Islet precursor cell (in vitro differentiated cells): ENCODE measurements at places on chromosomes 13 and 19.

DNA sequence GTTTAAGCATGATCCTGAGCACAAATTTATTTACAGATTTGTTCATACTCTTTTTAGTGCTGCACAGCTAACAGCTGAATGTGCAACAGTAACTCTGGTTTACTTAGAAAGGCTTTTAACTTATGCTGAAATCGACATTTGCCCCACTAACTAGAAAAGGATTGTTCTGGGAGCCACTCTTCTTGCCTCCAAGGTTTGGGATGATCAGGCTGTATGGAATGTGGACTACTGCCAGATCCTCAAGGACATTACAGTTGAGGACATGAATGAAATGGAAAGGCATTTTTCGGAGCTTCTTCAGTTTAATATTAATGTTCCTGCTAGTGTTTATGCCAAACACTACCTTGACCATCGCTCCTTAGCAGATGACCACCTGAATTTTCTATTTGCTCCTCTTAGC is 16.0 kb downstream of the ZNF100 start:
- no peak for DNase-seq

DNA sequence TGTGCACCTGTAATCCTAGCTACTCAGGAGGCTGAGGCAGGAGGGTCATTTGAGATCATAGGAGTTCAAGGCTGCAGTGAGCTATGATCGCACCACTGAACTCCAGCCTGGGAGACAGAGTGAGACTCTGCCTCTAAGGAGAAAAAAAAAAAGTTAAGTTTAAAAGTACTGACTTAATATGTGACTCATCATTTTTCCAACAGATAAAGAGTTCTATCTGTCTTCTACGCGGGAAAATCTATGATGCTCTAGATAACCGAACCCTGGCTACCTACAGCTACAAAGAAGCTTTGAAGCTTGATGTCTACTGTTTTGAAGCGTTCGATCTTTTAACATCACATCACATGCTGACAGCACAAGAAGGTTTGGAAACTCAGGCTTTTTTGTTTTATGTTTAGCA is 7.2 kb downstream of the CDC16 start:
- no peak for DNase-seq

DNA sequence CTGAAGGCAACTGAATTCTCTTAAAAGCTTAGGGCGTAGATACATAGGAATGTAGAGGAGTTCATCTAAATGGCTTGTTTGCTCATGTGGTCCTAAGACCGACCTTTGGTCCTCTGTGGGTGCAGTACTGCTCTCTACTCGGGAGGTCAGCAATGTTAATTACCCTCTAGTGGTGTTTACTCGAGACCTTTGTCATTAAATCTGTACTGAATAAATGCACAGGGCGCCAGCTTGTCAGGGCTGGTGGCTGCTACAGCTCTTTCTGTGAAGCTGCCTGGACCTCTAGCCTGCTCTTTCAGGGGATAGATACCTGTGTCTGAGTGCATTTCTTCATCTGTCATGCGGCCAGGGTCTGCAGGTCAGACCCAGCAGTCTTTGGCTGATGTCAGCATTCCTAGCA is 29.2 kb upstream of the MPHOSPH8 start:
- no peak for DNase-seq

GRCh38 chr19:38352611-38353010 is 17.0 kb downstream of the CATSPERG start:
- no peak for DNase-seq

DNA sequence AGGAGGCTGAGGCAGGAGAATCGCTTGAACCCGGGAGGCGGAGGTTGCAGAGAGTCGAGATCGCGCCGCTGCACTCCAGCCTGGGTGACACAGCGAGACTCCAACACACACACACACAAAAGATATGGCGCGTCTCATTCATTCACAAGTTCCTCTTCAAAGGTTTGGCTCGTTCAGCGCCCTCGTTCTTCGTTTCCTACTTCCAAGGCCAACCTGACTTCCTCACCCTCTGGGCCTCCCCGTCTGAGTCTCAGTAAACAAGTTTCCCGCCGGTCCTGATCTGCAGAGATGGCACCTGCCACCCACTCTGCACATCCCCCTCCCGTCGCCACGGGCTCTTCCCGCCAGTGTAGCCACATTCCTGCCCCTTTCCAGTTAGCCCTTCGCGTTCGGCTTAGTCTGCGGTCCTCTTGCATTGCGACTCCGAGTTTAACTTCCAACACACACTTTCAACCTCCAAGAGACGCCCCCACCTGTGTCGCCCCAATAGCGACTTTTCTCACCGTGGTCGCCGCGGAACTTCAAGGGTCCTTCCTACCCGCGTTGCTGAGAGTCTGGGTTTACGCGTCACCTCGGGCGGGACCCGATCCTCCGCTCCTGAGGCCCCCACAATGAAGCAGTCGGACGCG is 1.3 kb upstream of the BSG start:
- DNase-seq: peak; percentile 78

DNA sequence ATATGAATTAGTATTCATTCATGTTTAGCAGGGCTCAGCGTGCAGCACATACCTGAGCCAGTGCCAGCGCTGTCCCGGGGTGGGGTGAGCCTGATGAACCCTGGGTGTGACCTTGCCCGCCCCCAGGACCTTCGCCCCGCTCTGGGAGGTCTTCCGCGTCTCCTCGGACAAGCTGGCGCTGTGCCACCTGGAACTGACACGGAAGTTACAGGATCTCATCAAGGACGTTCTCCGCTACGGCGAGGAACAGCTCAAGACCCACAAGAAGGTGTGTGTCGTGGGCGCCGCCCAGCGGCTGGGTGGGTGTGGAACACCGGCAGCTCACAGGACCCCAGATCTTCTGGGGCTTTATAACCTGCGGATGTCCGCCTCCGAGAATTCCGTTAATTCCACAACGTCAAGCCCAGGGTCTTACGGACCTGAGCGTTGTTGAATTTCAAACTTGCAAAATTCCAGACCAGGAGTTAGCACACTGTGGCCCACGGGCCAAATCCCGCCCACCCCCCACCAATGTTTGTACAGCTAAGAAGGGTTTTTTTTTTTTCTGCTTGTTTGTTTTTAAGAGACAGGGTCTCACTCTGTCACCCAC is 15.4 kb downstream of the FCHO1 start:
- peak; percentile 92 for DNase-seq

- no peak for DNase-seq
Observed at GRCh38 chr19:3071768-3072167, 9.5 kb upstream of the TLE5 start.

DNA sequence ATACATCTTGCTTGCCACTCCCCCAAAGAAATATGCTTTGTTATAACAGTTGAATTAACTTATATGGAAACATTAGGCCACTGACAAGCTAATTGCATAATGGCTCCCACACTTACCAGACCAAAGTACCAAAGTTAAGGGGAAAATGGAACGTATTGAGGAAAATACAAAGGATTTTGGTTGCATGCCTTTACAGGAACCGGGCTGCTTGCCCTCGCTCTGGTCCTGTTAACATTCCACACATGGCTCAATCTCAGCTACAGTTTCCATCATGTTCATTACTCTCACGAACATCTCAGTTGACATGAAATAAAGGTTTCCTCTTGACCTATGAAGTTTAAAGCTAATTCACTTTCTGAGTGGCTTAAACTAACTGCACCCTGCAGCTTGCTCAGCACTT is 220.7 kb upstream of the RXFP2 start:
- DNase-seq: no peak

GRCh38 chr19:13718733-13719132 is 45.6 kb upstream of the MRI1 start:
- DNase-seq: peak; percentile 57

DNA sequence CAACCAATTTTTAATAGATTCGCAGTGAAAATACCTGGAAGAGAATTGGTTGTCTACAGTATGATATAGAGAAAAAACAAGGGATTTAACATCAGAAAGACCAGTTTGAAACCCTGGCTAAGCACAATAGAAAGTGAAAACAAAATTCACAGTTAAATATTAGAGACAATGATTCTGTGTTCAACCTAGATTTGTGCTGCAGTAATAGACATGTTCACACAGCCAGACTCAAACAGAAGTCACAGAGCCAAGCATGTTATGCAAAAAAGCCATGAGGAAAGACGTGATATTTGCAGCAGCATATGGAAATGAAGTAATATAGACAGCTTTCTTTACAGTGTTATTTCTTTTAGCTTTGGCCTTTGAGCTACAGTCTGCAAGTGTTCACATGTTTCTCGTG is 48.1 kb downstream of the SCEL start:
- no peak for DNase-seq

- no peak for DNase-seq
Observed at GRCh38 chr13:88925954-88926353, 1254.8 kb downstream of the SLITRK5 start.

DNA sequence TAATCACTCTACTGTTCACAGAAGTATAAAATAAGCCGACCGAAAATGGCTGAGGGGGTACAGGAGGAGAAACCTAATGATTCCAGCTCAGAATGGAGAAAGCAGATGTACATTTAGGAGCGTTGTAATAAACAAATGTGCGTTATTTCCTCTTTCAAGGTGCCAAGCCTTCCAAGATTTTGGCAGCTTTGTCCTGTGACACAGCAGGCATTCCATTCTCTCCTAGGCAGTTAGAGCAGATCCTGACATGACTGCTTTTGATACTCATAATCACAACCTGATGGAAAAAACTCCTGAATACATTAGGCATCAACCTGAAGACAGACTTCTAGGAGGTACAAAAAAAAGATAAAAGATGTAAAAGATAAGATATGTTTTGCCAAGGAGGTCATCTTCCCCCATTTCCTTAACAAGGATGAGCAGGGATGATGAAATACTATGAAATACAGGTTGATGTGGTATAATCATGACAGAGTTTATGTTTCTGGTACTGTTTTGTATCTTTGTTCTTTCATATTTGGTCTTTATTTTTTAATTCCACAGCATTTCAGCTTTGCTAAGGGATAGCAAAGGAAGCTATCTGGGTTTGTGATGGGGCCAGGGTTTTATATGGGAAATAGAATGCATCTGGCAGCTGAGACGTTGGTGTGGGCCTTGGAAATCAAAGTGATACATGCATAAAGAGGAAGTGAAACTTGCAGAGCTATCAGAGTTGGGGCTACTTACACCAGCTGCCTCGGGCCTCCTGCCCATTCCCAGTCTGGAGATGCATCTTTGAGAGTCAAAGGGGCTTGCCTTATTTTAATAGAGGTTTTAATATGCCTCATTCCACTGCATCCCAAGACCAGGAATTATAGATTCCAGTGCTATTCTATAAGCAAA is 222.5 kb downstream of the OXGR1 start:
- no peak for DNase-seq

- no peak for DNase-seq
Observed at GRCh38 chr13:29471551-29471950, 123.9 kb downstream of the SLC7A1 start.

- DNase-seq: no peak
Observed at GRCh38 chr13:105135852-105136615, 1399.4 kb downstream of the EFNB2 start.

- DNase-seq: no peak
Observed at GRCh38 chr13:45950386-45951000, 98.9 kb upstream of the SIAH3 start.

- DNase-seq: no peak
Observed at GRCh38 chr19:1577929-1578618, 9.9 kb upstream of the MEX3D start.

DNA sequence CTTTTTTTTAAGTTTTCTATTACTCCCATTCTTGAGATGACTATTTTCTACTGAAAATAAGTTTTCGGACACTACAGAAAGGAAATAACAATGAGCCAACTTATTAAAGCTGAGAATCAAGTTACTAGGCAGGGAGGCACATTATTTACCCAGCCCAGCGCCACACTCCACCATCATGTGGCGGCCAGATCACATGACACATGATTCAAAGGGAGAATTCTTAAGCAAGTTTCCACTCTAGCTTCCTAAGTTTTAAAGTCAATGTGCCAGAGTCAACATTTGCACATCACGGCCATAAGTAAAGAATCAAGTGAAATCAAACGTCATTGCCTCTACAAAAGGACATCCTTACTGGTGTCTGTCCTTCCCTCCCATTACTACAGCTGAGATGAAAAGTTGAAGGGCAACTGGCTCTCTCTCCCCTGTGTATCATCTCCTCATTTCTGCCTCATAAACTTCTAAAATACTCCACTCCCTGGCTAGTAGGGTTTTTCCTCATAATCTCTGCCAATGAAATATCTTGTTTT is 81.7 kb downstream of the KLF12 start:
- DNase-seq: no peak

DNA sequence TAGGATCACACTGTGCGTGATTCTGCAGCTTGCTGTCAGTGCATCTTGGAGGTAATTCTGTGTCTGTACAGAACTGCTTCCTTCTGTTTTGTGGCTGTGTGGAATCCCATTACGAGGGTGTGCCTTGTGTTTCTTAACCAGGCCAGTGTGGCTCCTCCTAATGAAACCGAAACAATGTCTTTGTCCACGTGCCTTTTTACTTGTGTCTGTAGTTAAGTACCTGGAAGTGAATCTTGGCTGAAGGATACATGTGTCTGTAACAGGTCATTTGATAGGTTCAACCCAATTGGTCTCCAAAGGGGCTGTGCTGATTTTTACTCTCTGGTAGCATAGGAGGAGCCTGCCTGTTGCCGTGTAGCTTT is 13.1 kb downstream of the NOP53 start:
- DNase-seq: no peak

DNA sequence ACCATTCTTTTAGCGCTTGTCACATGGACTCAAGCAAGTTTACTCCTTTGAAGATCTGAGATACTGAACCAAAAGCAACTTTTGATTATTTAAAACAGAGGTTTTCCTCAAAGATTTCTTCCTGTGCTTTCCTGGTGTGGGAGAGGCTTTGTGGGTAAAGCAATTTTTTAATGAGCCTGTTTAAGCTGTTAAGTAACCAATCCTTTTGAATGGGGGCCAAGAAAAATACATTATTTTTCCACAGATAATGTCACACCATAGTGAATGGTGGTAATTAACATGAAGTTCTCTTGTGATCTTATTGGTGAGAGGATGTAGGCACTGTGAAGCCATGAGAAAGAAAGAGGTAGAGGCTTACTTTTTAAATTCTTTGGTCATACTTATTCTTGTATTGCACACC is 55.8 kb upstream of the OBI1 start:
- DNase-seq: no peak

DNA sequence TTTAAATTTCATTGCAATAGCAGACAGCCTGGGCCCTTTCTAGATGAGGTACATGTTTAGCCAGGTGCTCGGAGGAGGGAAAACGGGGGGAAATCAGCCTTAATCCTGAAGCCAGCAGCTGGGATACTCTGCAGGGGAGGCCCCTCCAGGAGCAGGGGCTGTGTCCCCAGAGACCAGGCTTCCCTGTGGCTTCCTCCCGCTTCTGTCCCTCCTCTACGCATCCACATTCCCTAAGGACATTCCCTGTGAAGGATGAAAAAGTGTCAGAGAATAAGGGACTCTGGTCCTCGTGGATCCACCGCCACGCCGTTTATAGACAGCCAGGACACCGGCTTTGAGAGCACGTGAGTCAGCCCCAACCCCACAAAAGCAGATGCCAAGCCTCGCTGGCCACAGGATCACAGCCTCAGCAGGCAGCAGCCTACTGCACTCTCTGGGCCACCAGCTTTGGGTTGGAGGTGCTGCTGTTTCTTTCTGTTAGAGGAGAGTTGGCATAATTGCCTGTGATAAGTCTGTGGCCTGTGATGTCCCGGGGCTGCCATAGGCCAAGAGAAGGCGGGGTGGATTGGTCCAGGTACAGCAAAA is 36.7 kb upstream of the RANBP3 start:
- DNase-seq: no peak
